GM13977 (cell line): ENCODE measurements at places on chromosomes 2 and 18.

DNA sequence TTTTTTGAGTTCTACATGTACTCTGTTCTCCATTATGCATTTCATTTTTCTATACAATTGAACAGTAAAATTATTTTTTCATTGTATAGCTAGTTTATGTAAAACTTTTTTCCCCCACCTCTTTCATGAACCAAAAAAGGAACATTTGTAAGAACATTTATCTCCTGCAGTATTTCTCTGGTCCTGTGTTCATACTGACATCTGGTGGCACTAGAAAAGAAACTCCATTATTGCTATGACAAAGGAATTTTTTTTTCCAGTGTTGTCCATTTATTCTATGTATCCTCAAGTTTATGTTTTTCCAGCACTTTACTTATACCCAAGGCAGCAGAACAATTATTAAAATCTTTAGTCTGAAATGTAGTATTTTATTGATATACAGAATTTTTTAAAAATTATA lies 27.4 kb upstream of the CHAC2 start:
- no peak for DNase-seq

DNA sequence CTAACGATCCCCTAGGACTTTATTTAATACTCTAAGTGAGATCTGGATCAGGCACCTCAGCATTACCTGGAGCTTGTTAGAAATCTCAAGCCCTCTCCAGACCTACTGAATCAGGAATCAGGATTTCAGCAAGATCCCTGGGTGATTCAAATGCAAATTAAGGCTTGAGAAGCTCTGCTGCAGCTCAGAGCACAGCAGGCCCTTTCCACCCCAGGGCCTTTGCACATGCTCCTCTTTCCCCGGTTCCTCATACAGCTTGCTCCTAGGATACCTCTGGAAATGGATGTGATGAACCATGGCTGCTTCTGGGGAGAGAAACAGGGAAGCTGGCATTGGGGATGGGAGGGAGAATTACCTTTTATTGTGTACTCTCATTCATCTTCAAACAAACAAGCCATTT lies 40.3 kb upstream of the MGAT4A start:
- DNase-seq: no peak

DNA sequence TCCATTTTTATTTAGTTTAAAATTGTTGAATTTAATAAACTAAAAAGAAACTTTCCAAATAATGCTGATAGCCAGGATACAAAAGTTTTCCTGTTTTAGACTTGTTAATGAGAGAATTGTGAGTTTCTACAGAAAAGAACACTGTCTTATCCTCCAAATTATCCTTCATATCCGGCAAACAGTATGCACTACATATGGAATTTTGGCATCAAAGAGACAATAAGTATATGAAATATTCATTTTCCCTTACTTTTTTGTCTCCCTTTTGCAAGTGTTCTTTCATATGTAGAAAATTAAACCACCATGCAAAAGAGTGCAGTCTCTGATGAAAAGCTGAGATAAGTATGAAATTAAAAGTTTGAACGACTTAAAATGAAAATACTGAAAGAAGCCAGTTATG lies 159.4 kb downstream of the UBE2E3 start:
- DNase-seq: no peak

DNA sequence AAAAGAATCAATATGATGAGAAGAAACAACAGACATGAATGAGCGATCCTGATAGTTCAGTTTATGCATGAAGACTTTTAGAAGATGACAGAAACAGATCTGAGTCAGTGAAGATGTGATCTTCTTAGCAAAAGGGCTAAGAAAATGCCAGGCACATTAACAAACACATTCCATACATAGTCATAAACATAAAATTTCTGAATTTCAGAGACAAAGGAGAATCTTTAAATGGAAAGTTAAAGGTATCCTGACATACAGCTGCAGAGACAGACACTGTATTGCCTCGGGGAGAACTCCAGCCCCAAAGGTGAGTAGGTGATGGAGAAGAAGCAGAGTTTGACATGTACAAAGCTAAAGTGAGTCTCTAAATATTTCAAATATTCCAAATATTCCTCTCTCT lies 40.6 kb upstream of the FN1 start:
- DNase-seq: no peak

- DNase-seq: no peak
Observed at GRCh38 chr2:134567666-134568065, 151.1 kb downstream of the TMEM163 start.

DNA sequence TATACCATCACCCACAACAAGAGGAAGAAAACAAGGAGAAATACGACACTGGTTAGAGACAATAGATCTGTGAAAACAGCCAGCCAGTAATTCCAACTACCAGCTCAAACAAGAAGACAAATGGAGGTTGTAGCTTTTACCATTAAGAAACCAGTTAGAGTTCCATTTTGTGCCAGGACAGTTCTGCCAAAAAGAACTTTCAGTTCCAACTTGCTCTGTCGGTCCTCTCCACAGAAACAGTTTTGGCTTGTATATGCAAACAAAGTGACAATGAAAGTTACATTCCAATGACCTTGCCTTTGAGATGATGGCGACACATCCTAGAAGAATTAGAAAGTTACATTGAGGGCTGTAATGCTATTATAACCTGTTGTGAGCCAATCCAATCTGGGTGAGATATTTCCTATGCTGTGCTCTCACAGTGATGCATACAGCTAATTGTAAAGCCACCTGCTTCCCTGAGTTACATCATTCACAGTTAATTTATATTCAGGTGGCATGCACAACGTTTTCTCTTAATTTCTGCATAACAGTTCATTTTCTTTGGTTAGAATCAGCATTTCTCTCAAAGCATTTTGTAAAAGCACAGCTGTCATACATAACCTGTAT lies 1378.4 kb upstream of the PIK3C3 start:
- DNase-seq: no peak

- no peak for DNase-seq
Observed at GRCh38 chr2:68156419-68156818, 1.3 kb upstream of the PNO1 start.

- DNase-seq: no peak
Observed at GRCh38 chr2:10906926-10907625, 4.7 kb upstream of the KCNF1 start.

- peak; percentile 34 for DNase-seq
Observed at GRCh38 chr2:20326163-20326780, 24.4 kb downstream of the PUM2 start.

GRCh38 chr2:203461746-203462145 lies 73.4 kb downstream of the RAPH1 start:
- no peak for DNase-seq

GRCh38 chr18:12518326-12518725 lies 110.6 kb downstream of the PRELID3A start:
- DNase-seq: no peak

GRCh38 chr2:41941831-41942230 lies 106.0 kb upstream of the PKDCC start:
- no peak for DNase-seq

DNA sequence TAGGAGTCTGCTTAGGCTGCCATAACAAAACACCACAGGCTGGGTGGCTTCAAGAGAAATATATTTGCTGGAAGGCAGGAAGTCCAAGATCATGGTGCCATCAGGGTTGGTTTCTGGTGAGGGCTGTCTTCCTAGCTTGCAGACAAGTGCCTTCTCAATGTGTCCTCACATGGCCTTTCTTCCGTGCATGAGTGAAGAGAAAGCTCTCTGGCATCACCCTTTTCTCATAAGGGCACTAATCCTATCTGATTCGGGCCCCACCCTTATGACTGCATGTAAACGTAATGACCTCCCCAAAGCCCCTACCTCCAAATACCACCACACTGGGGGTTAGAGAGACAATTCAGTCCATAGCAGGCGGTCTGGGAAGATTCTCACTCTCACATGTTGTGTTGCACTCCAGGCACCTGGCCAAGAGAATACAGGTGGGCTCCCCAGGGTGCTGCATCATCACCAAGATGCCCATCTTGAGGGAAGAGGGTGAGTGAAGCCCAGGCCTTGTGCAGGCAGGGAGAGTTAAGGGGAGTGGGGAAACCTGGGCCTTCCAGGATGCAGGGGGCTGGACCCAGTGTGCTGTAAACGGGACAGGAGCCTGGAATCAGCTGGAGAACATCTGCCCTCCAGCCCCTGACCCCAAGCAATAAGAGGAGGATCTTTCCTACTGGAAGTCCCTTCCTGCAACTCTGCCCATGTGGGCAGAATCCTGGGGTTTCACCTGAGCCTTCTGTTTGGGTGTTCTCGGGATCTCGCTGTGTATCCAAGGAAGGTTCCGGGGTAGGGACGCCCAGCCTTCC lies 10.2 kb downstream of the CATIP start:
- no peak for DNase-seq

GRCh38 chr2:190720691-190721090 lies 71.8 kb downstream of the NAB1 start:
- no peak for DNase-seq

DNA sequence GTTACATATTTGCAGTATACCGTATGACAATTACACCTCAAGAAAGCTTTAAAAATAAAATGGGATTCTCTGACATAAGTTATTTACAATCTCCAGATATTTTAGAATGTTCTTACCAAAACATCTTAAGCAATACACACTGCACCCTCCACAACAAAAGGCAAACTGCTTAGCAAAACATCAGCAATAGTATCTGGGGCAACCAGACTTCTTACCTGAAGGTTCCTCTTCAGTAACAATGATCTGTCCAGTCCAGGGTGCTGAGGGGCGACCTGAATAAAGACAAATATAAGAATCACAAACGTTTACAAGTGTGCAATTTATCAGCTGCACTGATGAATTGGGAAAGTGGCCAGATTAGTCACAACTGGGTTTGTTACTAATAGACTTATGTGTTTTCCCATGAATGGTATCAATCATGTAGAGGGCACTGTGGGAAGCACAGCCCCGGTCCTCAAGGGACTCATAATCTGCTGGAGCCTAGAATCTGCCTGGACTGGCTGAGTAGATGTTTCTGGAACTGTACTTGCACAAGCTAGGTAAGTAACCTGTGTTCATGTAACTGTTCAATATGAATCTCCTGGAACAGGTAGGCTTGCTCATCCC lies 70.7 kb downstream of the MYOM1 start:
- DNase-seq: no peak

DNA sequence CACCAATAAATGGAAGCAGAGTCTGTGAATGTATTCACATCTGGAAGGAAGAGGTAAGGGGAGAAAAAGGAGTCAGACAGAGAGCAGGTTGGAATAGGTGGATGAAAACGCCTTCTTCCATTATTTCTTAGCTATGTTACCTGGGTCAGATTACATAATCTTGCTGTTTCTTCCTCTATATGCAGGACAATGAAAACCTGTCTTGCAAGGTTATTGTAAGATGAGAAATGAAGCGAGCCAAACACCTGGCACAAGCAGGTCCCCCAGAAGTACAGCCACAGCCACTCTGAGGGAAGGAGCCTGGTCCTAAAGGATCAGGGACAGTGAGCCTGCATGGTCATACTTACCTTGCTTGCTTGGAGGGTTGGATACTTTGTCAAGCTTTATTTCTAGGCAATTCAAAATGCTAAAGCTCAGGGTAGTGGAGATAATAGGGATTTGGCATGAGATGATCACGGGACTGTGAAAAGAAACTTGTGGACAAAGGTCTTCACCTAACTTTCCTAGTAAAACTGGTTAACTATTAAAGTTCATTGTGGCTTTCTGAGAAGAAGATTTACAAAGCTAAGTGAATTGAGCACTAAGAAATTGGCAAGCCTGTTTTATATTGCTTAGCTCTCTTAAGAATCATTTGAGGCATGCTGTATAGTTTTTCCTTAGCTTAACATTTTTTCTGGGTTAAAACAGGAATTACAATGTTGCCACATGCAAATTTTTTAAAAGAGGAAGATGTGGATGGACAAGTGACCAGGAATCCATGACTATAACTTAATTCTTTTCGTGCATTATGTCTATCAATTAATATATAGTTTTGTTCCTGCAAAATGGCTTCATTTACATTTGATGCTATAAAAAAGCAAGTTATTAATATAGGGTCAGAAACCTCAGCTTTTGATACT lies 15.7 kb upstream of the PLA2R1 start:
- DNase-seq: no peak

DNA sequence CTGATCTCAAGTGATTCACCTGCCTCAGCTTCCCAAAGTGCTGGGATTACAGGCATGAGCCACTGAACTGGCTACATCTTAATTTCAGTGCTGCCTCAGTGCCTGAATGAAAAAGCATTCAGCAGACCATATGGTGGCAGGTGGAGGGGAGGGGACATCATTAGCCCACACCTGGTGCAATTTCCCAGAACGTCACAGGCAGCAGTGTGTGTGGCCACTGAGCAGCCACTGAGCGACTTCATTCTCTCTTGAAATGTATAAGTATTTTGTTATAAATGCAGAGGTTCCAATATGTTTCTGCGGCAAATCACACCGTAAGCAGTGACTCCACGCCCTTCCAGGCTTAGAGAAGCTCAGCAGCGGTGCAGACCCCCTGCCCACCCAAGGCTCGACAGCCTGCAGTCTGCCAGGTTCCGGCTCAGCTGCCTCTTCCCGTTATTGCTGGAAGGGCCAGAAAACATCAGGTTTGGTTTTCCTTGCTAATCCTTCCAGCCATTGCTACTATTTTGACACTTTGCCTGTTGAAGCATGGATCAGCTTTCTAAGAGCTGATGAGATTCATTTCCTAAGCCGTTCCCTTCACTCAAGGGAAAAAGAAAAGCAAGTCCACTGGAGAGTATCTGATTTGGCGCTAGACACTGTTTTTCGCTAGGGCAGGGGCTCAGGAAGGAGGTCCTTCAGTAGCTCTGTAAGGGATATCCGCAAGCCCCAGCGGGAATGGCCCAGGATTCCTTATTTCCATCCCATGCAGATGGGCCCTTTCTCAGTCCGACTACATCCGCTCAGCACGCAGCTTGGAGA lies 250.7 kb downstream of the VAPA start:
- DNase-seq: no peak

- no peak for DNase-seq
Observed at GRCh38 chr2:113077921-113078320, 10.2 kb downstream of the IL1F10 start.

- DNase-seq: no peak
Observed at GRCh38 chr2:16319551-16320121, 346.0 kb downstream of the CYRIA start.

GRCh38 chr2:38064801-38065501 lies 11.0 kb downstream of the CYP1B1 start:
- no peak for DNase-seq

DNA sequence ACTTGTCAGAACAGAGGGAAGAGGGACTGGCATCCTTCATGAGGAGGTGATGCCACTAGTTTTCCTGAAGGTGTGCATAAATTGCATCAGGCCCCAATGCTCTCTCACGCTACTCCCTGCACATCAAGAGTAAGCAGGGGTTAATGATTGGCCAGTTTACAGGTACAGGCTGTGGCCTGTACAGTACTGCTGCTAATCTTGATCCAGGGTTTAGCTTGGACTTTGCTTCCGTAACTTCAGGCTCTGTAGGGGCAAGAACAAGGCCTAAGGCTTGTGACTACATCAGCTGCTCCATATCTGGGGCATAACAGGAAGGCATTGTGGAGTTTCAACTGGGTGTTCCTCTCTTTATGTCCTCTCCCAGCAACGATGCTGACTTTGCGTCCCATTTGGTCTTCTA lies 96.8 kb upstream of the FZD7 start:
- DNase-seq: no peak

- peak; percentile 48 for DNase-seq
Observed at GRCh38 chr2:148875387-148876051, 492 bp downstream of the KIF5C start.

- peak; percentile 14 for DNase-seq
Observed at GRCh38 chr2:32910883-32911598, 35.7 kb upstream of the LTBP1 start.

GRCh38 chr2:155215037-155215707 lies 516.7 kb downstream of the KCNJ3 start:
- no peak for DNase-seq
